ENCODE measurements at places on chromosomes 5 and 9. TPM values are rescaled to one million over a fixed set of nuclear protein-coding genes. Genes with fewer than 3 reads are reported as not detected.

DNA sequence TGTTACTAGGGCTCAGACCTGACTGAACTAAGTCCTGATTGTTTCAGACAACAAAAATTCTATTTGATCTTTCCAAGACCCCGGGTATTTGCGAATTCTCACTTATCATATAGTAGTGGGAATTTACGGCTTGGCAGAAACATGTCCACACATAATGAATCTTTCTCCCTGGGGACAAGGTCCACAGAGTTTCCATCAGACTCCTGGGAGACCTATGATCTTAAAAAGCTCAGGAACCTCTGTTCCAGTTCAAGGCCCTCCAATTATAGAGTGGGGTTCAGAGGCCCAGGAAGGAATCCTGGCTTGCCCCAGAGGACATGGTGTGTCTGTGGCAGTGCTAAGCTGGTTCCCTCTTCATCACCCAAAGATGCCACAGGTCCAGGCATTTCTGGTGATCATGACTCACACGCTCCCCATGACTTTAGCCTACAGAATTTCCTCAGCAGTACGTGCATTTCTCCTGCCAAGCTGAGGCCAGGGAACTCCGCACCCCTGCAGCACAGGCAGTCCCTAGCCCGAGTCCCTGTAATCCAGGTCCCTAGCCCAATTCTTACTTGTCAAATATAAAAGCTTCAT is 12.6 kb downstream of the RAPGEF1 start:
- DNase-seq, result peak; percentile 70

DNA sequence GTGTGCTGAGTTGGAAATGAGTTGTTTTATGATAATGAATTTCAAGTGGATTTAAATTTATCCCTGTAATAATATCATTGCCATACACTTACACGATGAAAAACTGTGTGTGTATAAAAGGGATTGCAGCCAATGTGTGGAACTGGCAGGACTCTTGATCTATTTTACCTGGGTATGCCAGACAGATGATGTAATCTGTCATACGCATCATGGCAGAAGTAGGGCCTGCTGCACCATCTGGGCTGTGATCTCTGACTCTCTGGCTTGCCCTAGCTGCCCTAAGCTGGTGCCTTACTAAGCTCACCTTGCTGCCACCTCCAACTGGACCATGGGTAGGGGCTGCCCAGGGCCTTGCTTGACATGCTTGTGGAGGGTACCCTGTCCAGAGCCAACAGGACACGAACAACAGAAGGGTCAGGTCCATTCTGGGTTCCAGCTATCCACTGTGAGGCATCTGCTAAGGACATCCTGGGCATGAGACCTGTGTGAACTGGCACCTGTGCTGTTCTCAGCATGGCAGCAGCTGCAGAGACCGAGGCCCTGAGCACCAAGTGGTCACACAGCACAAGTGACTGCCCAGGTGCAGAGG is 184.2 kb downstream of the FSTL4 start:
- DNase-seq, result no peak

GRCh38 chr5:174364676-174365075 is 319.2 kb downstream of the NSG2 start:
- DNase-seq, result no peak

DNA sequence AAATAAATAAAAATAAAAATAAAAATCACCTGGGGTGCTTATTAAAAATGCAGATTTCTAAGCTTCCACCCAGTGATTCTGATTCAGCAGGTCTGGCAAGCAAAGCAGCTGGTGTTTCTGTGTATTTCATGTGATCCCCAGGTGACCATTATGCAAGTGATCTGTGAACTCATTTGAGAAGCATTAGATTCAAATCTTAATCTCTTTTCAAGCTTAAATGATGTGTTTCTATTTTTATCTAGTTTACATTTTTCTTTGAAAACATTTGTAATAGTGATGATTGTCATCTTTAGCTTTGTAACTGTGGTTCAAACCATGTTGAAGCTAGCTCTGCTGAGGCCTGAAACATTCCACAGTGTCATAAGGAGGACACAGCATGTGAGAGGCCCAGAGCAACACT is 804.8 kb upstream of the ZNF608 start:
- DNase-seq, result no peak

DNA sequence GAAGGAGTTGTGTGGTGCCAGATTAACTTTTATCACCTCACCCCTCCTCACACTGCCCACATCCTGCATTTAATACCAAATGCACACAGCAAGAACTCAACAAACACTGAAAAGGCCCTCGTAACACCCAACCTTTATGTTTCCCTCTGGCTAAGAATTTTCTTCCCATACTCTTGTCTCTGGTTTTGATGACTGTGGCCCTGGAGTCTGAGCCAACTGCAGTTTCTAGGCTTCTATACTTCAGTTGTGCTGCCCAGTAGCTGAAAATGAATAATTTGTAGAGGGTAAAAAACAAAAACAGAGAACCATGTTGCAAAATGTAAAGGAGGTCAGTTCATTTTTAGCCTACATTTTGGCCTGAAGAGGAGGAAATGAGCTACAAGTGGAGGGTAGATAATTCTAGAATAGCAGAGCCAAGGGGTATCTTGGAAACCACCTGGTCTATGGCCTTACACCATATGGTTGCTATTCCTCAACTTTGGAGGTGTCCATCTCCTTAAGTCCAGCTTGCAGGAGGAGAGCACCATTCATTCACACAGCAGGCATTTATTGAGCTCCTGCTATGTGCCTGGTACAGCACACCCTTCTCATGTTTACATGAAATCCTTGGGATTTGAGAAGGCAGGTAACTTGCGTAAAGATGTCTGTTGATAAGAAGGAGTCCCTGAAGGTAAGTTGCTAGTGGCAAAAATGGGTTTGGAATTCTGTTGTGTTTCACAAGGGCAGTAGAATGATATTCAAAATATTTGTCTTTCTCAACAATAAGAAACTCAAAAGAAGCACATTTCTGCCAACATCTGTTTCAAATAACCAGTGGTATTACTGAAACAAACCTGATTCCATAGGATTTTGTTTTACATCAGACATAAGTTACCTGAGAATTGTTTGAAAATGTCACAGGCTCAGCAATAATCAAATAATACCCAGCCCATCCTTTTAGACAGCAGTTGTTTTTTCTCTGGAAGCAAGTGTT is 83.8 kb upstream of the TNFAIP8 start:
- DNase-seq, result no peak

The FANCC gene
- polyA plus RNA-seq, result 4.6 TPM

The DMRT3 gene
- polyA plus RNA-seq, result not detected

Measured in endothelial cell of umbilical vein (primary cell).